ENCODE measurements at places on chromosomes 1 and 21.
A peak's percentile ranks its signal among the peaks of the same experiment; 100 is the strongest.

DNA sequence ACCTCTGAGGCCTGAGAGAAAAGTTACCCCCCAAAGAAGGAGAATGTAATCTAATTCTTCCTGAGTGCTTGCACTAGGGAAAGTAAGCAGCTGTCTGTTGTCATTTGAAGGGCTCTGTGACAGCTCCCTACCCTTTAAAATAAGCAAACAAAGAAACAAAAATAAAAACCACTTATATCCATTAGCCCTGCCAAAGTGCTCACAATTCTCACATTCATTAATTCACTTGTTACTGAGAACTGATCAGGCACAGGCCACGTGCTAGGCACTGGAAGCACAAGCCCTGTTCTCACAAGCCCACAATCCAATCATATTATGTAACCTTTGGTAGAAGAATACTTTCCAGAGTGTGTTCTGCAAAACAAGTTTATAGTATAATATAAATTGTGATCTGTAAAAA, 199.4 kb downstream of the ZC3H11B start:
- DNase-seq, result no peak

DNA sequence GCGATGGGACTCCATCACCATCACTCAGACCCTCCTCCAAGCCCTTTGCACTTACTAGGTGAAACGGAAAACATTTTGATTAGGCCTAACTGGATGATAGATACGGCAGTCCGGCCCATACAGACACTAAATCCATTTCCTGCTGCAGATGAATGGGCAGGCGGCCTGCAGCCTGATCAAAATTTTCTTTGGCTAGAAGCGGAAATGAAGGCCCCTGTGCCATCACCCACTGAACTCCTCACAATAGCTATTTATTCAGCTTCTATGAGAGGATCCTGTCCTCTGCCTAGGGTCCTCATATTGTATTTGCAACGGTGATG, 200.5 kb downstream of the OMA1 start:
- peak; percentile 97 for DNase-seq

- no peak for DNase-seq
Observed at GRCh38 chr1:160062230-160062532, 7.8 kb downstream of the KCNJ10 start.

DNA sequence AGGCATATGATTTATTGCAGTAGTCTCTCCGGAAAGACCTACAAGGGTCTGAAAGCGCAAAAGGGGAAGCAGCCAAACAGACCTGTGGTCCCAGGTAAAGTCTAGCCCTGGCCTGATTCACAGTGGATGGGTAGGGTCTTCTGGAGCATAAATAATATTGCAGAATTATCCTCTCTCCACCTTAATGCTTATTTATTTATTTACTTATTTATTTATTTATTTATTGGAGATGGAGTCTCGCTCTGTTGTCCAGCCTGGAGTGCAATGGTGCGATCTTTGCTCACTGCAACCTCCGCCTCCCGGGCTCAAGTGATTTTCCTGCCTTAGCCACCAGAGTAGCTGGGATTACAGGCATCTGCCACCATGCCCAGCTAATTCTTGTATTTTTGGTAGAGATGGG, 11.8 kb upstream of the KLHDC8A start:
- DNase-seq, result no peak

DNA sequence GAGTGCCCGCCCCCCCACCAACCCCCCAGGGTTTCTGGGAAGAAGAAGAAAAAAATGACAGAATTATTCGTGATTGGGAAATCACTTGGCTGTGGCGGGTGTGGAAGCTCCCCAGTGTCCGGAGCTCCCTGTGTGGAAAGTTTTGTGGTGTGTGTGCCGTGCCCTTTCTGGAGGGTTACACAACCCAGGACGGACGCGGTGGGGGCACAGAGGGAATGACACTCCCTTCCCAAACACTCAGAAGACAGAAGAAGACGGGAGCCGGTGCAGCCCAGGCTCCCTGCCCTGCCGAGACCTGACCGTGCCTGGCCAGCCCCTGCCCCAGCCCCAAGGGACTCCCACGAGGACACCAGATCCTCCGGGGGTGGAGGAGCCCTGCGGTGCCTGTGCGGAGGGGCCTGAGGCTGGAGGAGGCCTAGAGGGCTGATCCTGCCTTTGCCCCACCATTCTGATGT, 33.0 kb upstream of the ADARB1 start:
- no peak for DNase-seq

GRCh38 chr1:185368913-185369491, 52.0 kb upstream of the IVNS1ABP start:
- no peak for DNase-seq

DNA sequence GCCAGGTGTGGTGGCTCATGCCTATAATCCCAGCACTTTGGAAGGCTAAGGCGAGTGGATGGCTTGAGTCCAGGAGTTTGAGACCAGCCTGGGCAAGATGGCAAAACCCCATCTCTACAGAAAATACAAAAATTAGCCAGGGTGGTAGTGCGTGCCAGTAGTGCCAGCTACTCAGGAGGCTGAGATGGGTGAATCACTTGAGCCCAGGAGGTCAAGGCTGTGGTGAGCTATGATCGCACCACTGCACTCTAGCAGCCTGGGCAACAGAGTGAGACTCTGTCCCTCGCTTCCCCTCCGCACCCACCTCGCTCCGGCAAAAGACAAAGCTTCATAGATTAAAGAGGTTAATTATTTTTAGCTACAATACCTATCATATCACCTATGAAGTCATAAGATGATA, 100.0 kb downstream of the HHAT start:
- no peak for DNase-seq

GRCh38 chr1:179883745-179884138, 1.7 kb downstream of the TOR1AIP1 start:
- DNase-seq, result peak; percentile 40

DNA sequence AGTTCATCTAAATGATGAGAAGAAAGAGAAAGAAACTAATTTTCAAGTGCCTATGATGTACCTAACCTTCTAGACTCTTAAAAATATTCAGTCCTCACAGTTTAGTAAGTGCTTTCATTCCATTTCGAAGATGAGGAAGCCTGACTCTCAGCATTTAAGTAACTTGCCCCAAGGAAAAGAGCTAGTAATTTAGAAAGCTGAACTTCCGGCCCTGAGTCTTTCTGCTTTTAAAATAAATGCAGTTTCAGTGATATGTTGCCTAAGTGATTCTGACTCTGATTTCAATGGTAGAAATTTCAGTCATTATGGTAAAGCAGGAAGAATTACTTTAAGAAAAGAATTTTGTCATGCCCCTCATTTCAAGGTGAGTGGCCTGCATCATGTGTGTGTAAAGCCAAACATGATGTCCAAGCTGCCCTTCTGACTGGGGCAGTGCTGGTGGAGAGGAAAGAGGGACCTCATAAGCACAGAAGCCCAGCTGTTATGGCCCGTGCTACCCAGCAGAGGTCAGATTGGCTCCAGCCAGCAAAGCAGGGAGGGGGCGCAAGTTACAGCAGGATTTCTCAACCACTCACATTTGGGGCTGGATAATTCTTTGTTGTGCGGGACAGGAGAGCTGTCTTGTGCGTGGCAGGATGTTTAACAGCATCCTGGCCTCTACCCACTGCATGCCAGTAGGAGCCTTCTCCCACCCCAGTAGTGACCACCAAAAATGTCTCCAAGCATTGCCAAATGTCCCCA, 10.7 kb downstream of the ATP1A4 start:
- DNase-seq, result peak; percentile 51

DNA sequence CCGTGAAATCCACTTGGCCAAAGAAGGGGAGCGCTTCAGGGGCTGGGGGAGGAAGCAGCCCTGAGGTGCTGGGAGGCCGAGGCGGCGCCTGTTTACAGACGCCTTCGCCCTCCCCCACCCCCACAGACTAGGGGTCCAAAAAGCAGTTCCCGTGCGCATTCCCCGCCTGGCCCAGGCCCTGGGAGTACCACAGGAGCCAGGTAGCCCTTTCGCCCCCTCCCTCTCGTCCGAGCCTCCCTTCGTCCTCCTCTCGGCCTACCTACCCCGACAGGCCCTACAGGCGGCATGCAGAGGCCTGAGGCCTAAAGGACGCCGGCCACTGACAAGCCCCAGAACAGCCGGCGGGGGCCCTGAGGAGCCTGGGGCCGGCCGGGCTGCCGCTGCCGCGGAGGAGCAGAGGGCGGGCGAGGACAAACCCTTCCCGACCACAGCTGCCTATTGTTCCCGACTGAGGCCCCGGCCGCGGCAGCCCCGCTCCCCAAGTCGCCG, 522 bp downstream of the RC3H1 start:
- peak; percentile 55 for DNase-seq

- DNase-seq, result no peak
Observed at GRCh38 chr1:204307334-204307883, 52.3 kb downstream of the PLEKHA6 start.

GRCh38 chr1:62437273-62437940, 558 bp downstream of the USP1 start:
- peak; percentile 31 for DNase-seq
